MG63 (cell line): ENCODE measurements at places on chromosomes 3 and 15. TPM values are rescaled to one million over a fixed set of nuclear protein-coding genes. Genes with fewer than 3 reads are reported as not detected.

FGF12 gene
- total RNA-seq, result 0.03 and 0.35 TPM in 2 replicates

ABHD17C gene
- total RNA-seq, result 8.0 and 8.1 TPM in 2 replicates

IREB2 gene
- total RNA-seq, result 13.2 and 15.1 TPM in 2 replicates

PLA2G4D gene
- total RNA-seq, result not detected in 2 replicates

TMOD2 gene
- 1.3 and 1.4 TPM in 2 replicates for total RNA-seq

NCBP2 gene
- 48.1 and 66.4 TPM in 2 replicates for total RNA-seq

SIDT1 gene
- not detected in 2 replicates for total RNA-seq

SLC7A14 gene
- not detected in 2 replicates for total RNA-seq

CYP1A2 gene
- 0.23 TPM in 1 of 2 replicates, not detected in the other for total RNA-seq

PROK2 gene
- not detected in 2 replicates for total RNA-seq

ZNF148 gene
- 22.3 and 39.4 TPM in 2 replicates for total RNA-seq

SLC22A14 gene
- total RNA-seq, result 0.69 TPM in 1 of 2 replicates, not detected in the other

SLC27A2 gene
- 0.03 TPM in 1 of 2 replicates, not detected in the other for total RNA-seq

LXN gene
- not detected in 2 replicates for total RNA-seq

ALDH1L1 gene
- 0.27 TPM in 1 of 2 replicates, not detected in the other for total RNA-seq

ADGRG7 gene
- 46.3 and 51.3 TPM in 2 replicates for total RNA-seq

TMED3 gene
- total RNA-seq, result 149 and 212 TPM in 2 replicates

ZIC1 gene
- 24.3 and 31.9 TPM in 2 replicates for total RNA-seq

TOP2B gene
- total RNA-seq, result 45.4 and 119 TPM in 2 replicates

GOLGA8R gene
- total RNA-seq, result 0.23 TPM in 1 of 2 replicates, not detected in the other

GOLGA8G gene
- not detected in 2 replicates for total RNA-seq

OSBPL10 gene
- total RNA-seq, result 2.5 and 3.7 TPM in 2 replicates

SYNPR gene
- total RNA-seq, result not detected in 2 replicates

BMF gene
- 0.20 TPM in 1 of 2 replicates, not detected in the other for total RNA-seq

CTXN2 gene
- not detected in 2 replicates for total RNA-seq
